ENCODE measurements at places on chromosomes 4 and X.

- DNase-seq: no peak
Observed at GRCh38 chr4:24722026-24722568, 73.3 kb upstream of the SOD3 start.

DNA sequence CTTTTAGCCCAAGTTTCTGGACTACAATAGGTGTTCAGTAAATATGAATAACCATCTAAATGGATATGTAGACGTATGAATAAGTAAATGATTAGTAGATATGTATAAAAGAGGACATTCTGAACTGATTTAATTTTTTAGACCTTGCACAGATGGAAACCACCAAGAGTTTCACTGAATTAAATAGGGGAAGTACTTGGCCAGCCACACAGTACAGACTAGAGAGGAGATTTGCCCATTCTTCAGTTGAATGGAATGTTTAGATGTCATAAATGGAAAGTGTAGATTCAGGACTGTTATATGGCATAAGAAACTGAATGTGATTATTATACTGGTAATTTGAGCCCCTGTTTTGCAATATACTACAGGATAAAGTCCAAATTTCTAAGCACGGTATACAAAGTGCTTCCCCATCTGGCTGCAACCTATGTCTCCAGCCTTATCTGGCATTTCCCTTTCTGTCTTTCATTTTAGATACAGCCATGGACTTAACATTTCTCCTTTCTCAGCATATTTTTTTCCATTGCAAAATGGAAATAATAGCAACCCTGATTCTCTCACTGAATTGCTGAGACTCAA, 137.8 kb upstream of the HS3ST1 start:
- no peak for DNase-seq

- no peak for DNase-seq
Observed at GRCh38 chr4:108035691-108036090, 46.0 kb downstream of the HADH start.

- no peak for DNase-seq
Observed at GRCh38 chrX:55451626-55451989, 319 bp upstream of the MAGEH1 start.

DNA sequence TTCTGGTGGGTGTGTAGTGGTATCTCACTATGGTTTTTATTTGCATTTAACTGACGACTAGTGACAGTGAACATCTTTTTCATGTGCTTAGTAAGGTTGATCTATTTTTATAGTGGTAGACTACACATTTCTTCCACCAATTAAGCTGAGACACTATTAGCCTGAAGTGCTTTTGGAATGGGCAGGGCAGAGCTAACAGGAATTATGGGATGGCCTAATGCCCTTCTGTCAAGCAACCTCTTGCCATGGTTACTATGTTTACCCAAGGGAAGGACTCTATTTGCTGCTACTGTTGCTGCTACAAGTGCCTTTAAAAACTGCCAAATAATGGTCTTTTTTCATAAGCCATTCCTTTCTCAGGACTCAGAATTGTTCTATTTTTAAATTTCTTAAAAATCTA, 676.7 kb upstream of the ACTRT1 start:
- DNase-seq: no peak

GRCh38 chr4:100895556-100896197, 377.9 kb upstream of the EMCN start:
- DNase-seq: no peak

DNA sequence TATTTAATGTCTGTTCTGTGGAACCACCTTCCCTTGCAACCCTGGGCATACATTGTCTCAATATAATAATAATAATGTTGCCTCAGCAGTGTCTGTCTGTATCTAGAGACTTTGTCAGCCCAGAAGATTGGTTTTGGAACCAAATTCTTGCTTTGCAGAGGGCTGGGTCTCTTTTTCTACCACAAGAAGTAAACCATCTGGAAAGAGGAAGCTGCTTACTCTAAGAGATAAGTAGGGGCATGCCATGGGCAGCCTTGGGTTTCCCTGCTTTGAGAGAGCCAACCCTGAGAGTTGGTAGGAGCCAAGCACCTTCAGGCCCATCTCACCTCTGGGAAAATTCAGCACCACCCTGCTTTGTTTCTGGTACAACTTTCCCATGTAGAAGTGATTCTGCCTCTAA, 27.0 kb downstream of the TMEM31 start:
- no peak for DNase-seq

GRCh38 chr4:71769434-71769833, 14.4 kb downstream of the GC start:
- DNase-seq: no peak

- no peak for DNase-seq
Observed at GRCh38 chr4:128688846-128689437, 120.6 kb upstream of the JADE1 start.

DNA sequence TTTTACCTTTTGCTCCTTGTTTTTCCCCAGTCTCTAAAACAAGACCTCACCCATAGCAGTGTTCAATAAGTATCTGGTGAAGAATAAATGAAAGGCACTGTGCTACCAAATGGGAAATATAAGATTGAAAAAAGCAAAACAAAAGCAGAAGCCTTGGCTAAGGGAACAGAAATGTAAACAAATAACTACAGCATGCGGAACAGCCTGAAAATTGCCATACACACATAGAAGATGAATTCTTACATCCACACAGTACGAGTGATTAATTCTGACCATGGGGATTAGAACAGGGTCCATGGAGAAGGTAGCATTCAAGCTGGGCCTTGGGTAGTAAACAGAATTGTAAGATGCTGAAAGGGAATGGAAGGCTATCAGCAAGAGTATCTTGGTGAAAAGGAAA, 40.5 kb downstream of the TMEM150C start:
- DNase-seq: no peak

DNA sequence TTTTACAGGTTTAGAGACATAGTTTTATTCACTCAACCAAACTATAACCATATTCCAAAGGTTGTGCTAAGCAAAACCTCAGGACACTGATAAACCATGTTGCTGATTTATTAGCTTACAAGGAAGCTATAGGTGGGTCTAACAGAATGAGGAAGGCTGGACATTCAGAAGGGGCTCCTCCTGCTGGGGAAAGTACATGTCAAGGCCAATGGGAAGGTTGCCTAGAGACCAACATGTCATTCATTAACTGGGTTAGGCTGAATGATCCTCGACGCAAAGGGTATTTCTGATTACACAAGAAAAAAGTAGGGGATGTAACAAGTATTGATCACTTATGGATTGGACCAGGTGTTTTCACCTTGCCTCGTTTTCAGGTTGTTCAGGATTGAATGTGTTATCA, 30.3 kb downstream of the SLC10A6 start:
- DNase-seq: no peak

DNA sequence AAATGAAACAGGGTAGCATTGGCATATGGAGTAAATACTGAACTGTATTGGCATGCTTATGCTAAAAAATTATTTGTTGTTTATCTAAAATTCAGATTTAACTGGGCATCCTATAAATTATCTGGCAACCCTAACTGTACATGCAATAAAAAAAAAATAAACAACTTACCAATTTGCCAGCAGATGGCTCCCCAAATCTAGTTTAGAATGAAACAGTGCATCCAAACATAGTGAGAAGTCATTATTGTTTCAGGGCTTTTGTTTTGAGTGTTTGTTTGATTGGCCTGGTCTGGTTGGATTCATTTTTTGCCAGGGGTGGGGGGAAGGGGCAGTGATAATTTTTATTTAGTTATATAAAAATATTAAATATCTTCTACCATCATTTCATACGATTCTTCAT, 12.8 kb upstream of the NSUN7 start:
- no peak for DNase-seq

DNA sequence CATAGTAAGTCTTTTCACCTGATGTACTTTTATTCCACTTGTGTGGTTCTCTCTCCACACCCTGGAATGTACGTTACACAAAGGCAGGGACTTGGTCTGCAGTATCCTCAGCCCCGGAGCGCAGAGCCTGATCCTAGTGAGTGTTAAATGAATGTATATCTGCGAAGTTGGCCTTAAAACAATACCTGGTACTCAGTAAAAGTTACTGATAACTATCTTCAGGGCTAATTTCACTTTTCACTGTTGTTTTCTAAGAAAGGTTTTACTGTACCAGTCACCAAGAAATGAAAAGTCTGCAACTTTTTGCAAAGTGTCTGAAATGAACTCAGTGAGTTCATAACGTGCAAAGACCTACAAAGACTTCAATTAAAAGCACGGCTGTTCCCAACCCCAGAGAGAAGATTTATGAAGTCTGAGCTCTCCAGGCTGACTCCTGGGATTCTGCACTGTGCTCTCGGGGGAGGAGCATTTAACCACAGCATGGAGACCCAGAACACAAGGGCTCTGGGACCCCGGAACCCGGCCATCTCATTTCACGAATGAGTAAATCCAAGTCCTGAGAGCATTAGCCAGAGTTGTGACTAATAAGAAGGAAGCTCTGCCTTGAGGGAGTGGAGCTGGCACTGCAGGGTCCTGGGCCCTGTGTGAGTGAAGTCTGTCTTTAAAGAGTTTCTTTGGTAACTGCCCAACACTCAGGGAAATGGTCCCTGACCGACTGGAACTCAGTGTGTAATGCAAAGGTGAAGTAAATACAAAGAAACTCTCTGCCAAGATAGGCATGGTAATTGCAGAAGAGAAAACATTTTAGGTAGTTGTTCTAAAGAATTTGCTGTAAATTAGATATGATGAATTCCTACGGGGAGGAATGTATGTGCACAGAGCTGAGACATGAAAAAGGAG, 165.8 kb downstream of the NSUN7 start:
- no peak for DNase-seq

All from femur (tissue), 1 donor.